Neural progenitor cell (in vitro differentiated cells): ENCODE measurements at places on chromosomes 1 and 21. TPM values are rescaled to one million over a fixed set of nuclear protein-coding genes. Genes with fewer than 3 reads are reported as not detected.

GRCh38 chr1:51527144-51527543 lies 8.1 kb upstream of the EPS15 start:
- no peak for DNase-seq

DNA sequence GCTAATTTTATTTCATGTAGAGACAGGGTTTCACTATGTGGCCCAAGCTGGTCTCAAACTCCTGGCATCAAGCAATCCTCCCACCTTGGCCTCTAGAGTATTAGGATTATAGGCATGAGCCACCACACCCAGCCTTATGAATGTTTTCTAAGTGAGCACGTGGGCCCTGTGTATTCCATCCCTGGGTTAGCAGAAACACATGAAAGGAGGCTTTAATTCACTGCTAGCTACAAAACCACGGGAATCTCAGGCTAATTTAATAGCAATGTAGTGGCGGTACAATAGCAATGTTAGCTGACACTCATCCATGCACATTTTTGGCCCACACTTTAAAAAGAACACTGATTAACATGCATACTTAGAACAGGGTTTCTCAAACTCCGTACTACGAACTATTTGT lies 32.0 kb downstream of the VTCN1 start:
- DNase-seq, result no peak

The OR2L8 gene
- not detected in 2 replicates for total RNA-seq

DNA sequence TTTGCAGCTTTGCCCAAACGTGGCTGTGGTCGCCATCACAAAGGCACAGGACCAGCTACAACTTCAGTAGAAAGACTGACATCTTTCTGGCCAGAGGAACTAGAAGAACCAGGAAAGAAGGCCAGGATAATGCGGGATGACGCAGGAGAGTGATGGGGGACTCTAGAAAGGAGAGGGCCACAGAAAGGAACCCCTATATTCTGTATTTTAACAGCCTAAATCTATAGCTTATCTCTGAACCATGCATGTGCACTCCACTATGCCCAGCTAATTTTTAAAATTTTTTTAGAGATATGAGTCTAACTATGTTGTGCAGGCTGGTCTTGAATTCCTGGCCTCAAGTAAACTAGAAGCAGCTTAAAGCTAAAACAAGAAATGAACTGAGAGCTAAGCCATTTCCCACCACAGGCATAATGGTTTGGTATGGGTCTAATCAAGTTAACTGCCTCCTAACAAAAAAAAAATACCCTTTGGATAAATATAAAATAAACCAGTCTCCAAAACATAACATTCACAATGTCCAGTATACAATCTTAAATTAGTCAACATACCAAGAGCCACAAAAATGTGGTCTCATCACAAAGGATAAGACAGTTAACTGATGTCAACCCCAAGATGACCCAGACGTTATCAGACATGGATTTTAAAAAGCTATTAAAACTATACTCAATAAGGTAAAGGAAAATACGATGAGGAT lies 18.0 kb downstream of the LTN1 start:
- DNase-seq, result no peak

The ACKR1 gene
- total RNA-seq, result 0.74 TPM in 1 of 2 replicates, not detected in the other

- DNase-seq, result no peak
Observed at GRCh38 chr1:98287626-98288025, 366.8 kb upstream of the DPYD start.

DNA sequence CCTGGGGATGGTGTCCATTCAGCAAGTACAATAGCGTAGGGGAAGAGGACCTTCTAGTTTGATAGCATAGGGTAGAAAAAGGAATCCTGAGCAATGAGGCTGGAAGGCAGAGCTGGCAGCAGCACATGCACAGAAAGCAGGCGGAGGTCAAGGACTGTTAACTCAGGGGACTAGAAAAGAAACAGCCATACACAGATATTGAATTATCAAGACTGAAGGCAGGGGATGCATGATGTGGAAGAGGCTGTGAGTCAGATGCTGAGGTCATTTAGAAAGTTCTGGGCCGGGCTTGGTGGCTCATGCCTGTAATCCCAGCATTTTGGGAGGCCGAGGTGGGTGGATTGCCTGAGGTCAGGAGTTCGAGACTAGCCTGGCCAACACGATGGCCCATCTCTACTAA lies 65.6 kb downstream of the OPTC start:
- no peak for DNase-seq

GRCh38 chr1:223225481-223225880 lies 82.4 kb upstream of the TLR5 start:
- no peak for DNase-seq

The SCCPDH gene
- 46.7 and 56.3 TPM in 2 replicates for total RNA-seq

GRCh38 chr1:64248065-64248464 lies 44.6 kb downstream of the UBE2U start:
- DNase-seq, result no peak

The HNRNPCL2 gene
- total RNA-seq, result not detected in 2 replicates

The CRP gene
- total RNA-seq, result not detected in 2 replicates

The EPHX1 gene
- 4.3 and 5.7 TPM in 2 replicates for total RNA-seq

The TMPRSS3 gene
- not detected in 2 replicates for total RNA-seq

GRCh38 chr1:245752561-245752960 lies 597.8 kb downstream of the KIF26B start:
- no peak for DNase-seq

The CHAF1B gene
- 19.4 and 26.1 TPM in 2 replicates for total RNA-seq

The SLAMF8 gene
- total RNA-seq, result not detected in 2 replicates

- DNase-seq, result no peak
Observed at GRCh38 chr1:214184992-214185391, 96.0 kb upstream of the SMYD2 start.

DNA sequence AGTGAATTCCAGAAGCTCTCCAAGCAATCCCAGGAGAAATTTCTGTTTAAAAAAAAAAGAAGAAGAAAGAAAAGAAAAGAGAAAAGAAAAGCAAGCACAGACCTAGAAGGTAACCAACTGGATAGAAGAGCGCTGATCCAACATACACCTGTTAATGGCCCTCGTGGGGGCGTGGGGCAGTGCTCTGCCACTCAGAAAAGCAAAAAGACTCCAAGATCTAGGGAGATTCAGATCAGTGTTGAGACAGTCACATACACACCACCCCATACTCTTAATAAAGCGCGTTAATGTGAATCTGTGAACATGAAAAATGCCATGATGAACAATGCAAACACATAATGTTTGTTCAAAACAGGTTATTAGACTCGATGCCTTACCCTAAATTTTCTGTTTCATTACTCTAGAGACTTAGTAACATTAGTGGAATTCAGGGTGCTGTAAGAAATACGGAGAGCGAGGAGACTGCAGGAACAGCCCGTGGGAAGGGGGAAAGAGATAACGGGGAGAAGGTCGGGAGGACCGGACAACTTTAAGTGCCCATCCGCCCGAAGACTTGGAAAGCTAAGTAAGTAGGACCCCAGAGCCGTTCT lies 406 bp downstream of the NME7 start:
- peak; percentile 2 for DNase-seq

The C1QB gene
- total RNA-seq, result not detected in 2 replicates

- no peak for DNase-seq
Observed at GRCh38 chr1:214491468-214492146, 59.8 kb downstream of the PTPN14 start.

- no peak for DNase-seq
Observed at GRCh38 chr1:67629370-67630075, 55.5 kb upstream of the GADD45A start.

- DNase-seq, result no peak
Observed at GRCh38 chr1:207223162-207223561, 98.3 kb upstream of the CD55 start.

DNA sequence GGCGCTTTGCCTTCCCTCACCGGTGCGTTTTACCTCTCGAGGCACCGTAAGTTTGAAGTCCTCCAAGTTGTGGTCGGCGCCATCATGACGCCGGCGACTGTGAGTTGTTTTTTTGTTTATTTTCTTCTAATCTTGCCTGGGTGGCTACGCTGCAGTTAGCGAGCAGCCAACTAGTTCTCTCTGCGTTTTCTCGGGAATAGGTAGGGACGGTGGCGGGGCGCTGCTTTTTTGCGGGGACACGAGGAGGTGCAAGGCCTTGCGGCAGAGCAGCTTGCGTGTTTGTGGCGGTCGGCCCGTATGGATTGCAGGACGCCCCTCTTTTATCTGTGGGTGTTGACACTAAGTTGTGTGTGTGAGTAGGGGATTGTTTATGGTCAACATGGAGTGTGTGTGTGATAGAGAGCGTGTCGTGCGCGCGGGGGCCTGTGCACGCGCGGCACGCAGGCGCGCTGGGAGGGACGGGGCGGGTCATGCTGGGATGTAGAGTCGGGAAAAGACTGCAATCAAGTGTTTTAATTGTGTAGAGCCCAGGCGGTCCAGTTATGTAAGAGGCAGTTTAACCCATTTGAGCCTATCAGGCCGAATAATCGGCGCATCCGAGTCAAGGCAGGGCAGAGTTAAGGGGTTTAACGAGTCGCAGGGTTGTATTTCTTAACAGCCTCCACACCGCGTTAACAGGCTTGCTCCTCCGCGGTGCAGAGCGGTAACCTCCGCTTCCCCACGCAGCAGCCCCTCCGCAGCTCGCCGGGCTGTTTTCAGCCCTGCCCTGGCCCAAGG lies 1.2 kb upstream of the NEGR1 start:
- DNase-seq, result peak; percentile 77

DNA sequence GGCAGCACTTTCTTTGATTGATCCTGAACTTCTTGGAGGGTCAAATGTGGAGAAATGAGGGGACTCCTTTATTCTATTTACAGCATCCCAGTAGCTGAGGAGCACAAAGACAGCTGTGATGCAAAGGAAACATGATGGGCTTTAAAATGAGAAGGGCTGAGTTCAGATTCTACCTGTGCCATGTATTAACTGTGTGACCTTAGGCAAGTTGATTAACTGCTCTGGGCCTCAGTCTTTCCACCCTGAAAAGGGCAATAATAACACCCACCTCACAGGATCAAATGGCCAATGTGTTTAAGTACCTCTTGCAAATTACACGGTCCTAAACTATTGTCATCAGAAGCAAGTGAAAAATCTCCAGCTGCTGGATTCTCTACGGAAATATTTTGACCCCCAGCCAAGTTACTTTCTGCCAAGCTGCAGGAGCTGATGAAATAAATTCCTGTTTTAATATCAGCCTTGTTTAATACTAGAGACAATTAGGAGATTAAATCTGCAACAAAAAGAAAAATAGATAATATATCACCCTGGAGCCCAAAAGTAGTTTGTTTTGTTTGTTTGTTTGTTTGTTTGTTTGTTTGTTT lies 15.7 kb downstream of the TMEM81 start:
- DNase-seq, result no peak

The SLC25A33 gene
- total RNA-seq, result 19.0 and 20.8 TPM in 2 replicates

DNA sequence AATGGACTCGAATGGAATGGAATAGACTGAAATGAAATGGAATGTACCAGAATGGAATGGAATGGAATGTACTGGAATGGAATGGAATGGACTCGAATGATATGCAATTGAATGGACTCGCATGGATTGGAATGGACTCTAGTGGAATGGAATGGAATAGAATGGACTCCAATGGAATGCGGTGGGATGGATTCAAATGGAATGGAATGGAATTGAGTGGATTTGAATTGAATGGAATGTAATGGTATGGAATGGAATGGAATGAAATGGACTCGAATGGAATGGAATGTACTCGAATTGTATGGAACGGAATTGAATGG lies 99.6 kb upstream of the FBXO28 start:
- DNase-seq, result no peak

The MROH9 gene
- total RNA-seq, result not detected in 2 replicates

- no peak for DNase-seq
Observed at GRCh38 chr1:86990826-86991225, 76.4 kb downstream of the HS2ST1 start.

DNA sequence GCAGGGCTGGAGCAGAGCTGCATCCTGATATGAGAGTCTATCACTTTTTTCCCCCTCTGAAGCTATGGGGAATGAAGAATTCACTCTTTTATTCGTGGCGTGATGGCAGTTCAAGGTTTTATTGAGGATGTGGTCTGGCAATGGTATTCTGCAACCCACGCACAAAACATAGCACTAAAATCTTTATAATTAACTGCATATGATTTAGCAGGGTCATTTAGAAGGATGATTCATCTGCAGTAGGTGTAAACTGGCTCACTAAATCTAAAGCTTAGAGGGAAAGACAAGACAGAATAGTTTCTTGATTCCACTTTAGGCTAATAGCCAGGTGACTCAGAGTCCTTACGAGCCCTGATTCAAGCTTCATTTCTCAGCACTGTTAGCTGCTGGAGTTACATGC lies 25.0 kb upstream of the CHRM3 start:
- DNase-seq, result no peak

- no peak for DNase-seq
Observed at GRCh38 chr1:59139396-59139795, 157.5 kb upstream of the FGGY start.

The CASP9 gene
- 12.4 and 18.2 TPM in 2 replicates for total RNA-seq

GRCh38 chr21:44813727-44814126 lies 4.1 kb downstream of the SUMO3 start:
- DNase-seq, result no peak

The MUL1 gene
- 6.7 and 18.9 TPM in 2 replicates for total RNA-seq

DNA sequence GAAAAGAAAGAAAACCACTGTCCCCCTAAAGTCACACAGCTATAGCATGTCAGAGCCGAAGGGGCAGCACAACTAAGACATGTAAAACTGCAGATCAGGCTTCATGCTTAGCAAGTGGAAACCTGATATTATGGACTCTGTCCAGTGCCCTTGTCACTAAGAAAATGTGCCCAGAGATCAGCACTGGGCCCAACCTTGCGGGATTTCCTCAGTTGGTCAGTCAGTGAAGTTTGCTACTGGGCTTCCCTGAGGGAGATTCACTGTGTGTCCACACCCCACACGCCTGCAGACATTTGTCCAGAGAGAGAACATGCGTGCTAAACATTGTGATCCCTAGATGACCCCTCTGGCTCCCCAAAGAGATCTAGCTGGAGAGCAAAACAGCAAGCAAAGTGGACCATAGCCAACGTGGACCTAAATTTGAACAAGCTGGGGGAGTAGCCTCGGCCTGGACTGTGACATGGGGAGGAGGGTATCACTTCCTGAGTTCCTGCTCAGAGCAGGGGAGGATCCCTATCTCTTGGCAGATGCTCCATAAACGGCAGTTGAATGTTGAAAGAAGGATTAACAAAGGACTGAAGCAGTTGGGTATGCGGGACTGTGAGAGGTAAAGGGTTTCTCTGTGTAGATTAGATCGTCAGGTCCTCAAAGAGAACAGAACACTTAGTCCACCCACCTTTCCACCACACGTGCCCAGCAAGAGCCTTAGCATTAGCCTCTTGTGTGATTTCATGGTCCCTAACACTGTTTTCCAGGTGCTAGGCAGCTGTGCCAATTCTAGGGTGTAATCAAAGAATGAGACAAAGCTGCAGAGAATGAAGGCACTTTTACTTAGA lies 53.6 kb downstream of the GLUL start:
- no peak for DNase-seq

GRCh38 chr1:172176206-172176605 lies 244.3 kb upstream of the C1orf105 start:
- DNase-seq, result no peak

GRCh38 chr21:31837618-31838390 lies 35.0 kb upstream of the HUNK start:
- no peak for DNase-seq

GRCh38 chr1:235513495-235514366 lies 9.5 kb upstream of the B3GALNT2 start:
- peak; percentile 73 for DNase-seq

The TMEM52 gene
- 2.9 and 7.4 TPM in 2 replicates for total RNA-seq

- DNase-seq, result no peak
Observed at GRCh38 chr1:223745731-223746130, 33.4 kb downstream of the CAPN2 start.
